ENCODE measurements at places on chromosomes 6 and 20.

DNA sequence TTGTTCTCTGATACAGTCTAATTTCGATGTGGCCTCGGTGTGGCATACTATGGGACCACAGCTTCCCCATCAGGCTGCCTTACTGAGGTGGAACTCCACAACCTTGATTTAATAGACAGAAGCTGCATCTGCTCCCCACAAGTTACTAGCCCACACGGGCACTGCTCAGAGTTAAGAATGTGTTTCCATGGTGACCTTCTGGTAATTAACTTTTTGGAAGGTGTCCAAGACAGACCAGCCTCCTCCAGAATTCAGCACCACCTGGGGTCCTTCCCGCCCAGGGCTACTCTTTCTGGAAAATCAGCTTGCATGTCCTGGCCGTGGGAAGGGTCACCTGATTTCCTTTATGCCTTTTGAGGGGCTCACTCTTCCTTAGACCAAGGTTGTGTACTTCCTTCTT lies 48.7 kb upstream of the CDH4 start:
- no peak for DNase-seq

DNA sequence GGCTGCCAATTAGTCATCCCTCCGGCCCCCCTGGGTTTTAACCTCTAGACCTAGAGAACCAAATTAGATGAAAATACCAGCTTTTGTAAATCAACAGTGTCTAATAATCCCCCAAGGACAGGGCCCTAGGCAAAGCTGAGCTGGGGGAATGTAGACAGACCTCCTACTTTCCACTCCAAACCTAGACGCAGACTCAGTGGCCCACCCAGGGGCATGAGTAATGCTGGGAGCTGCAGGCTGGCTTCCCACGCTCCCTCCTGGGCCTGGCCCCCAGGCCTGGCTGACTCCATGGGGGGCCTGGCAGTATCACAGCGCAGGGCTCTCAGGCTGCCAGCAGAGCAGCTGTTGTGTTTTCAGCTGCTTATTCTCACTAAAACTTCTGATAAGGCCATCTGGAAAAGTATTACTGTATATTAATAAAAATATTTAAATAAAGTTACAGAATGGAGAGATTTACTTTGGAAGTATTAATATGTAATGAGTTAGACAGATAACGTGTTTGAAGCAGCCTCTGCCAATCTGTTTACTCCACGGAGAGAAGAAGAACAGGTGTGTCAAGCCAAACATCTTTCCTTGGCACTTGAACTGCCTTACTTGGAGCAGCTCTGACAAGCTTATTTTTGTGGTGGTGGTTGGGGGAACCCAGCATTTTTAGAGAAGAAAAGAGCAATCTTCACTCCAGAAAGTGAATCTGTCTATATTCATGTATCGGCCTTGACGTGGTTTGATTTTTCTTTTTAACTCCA lies 144.0 kb upstream of the AGPAT4 start:
- DNase-seq: no peak

DNA sequence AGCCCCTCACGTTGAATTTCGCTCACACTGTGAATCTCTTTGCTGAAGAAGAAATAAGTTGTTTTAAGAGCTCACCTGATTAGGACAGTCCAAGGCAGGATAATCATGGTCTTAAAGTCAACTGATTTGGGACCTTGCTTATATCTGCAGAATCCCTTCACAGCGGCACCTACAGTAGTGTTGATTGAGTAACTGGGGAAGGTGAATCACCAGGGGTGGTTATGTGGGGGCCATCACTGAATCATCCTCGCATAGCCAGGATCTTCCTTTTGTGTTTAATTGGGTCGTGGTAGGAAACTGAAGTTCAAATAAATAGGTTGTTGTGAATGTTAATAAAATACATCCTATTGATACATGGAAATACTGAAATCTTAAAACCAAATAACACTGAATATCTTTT lies 20.2 kb upstream of the MICA start:
- DNase-seq: no peak

DNA sequence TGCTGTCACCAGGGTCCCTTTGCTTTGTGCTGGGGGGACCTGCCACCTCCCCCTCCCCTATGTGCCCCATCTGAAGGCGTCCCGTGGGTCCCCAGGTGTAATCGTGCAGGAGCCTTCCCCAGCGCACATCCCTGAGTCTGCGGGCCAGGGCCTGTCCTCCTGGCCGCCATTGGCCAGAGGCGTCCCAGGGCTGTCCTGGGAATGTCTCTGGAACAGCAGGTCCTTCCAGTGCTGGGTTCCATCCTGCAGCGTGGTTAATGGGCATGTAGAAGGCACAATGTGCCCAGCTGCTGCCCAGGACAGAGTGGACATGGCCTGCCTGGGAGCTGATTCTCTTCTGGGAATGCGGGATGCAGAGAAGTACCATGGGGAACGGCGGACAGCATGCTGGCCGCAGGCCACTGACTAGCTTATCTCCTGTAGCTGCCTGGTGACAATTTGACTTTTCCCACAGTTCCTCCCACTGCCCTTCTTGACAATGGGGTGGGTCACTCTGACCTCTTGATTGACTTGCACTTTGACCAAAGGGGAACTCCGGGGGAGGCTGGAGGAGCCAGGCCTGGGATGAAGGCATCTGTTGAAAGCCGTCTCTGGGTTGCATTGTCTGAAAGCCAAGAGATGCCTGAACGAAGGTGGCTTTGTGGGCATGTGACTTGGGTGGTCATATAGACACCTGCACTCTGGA lies 64.0 kb downstream of the CTCFL start:
- DNase-seq: no peak

DNA sequence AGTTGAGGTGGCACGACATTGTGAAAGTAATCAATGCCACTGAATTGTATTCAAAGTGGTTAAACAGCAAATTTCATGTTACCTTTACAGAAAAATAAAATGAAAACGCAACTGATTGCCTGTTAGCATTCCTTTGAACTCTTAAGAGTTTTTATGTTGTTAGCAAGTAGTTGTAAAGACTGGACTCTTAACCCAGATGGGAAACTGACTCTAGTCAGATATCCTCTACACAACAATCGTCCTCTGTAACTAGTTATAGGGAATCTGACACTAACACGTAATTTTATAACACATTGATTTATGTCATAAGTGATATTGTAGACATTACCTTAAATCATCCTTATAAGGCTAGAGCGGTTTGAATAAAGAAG lies 3.0 kb upstream of the FBXO9 start:
- DNase-seq: no peak

- DNase-seq: no peak
These were observed 268.9 kb downstream of the CDH4 start for GRCh38 chr20:61520893-61521460.

DNA sequence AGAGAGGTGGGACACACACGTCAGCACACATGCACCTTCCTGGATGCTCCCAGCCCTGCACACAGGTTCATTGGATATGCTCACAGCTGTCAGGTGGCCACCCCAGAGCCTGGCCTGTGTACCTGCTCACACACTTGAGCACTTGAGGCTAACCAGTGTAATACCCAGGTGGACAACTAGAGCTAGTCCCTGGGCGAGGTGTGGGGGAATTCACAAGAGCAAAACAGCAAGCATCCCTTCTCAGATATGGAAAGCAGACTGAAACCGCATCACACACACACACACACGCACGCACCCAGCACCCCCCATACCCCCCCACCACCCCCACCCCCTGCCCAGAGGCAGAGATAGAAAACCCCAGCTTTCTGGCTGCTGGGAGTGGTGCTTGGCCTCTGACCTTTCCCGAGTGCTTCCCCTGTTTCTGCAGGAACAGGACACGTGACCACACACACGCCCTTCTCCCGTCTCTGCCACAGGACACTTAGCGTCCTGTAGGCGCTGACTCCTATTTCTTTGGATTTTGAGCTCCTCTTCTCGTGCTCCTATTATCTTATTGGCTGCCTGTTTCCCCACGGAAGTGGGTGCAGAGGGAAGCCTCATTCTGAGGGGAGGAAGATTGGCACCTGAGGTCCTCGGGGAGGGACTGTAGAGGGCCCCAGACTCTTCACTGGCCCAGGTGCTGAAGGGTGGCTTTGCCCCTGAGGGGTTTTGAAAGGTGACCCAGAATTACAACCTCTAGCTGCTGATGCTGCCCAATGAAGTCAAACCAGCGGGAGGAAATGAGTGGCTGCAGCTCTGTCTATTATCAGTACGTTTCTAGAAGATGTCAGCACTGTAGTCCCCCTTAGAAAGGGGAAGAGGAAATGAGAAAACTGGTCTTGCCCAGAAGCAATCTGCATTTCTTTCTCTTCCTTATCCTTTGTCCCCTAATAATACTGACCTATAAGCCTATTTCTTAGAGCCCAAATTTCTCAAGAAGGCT lies 65.8 kb downstream of the SYTL3 start:
- no peak for DNase-seq

DNA sequence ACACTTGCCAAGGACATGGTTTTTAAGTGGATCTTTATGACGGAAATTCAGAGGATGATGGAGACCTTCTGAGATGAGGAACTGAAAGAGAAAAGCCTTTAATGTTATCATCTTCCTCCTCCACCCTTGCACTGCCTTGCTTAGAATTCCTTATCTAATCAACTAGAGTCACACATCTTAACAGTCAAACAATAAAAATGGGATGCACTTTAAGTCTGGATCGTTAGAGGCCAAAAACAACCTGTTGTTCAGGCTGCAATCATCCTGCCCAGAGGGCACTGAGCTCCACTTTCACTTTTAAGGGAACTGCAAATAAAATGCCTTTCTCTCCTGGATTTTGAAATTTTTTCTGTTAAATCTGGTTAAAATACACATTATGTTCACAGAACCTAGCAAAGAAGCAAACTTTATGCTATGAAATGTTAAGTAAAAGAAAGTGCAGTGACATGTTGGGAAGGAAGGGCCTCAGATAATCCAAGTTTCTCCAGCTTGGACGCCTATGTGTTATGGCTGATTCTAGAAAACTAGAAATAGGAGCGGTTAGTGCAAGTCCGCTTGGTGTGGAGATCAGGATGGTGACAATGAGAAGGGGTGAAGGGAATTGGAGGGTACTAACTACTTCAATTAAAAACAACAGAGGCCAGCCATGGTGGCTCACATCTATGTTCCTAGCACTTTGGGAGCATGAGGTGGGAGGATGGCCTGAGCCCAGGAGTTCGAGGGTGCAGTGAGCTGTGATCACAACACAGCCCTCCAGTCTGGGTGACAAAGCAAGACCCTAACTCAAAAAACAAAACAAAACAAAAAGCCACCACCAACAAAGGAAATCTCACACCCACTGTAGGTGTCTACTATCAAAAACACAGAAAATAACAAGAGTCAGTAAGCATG lies 66.4 kb upstream of the KIF13A start:
- no peak for DNase-seq

DNA sequence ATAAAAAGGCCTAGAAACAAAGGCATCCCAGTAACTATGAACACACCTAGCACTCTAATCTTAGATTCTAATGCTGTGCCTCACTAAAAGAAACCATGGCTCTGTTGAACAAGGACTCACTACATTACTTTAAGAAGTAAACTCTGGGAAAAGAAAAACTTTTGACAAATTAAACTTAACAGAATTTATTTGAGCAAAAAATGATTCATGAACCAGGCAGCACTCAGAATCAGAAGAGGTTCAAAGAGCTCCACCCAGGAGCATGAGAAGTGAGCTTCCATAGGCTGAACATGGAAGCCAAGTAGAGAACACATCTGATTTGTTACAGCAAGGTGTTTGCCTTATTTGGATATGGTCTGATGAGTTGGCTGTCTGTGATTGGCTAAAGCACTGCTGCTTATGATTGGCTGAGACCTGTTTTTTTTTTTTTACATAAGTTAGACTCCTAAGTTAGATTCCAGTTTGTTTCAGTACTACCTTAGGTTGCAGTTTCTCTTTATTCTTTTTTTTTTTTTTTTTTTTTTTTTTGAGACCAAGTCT lies 343.6 kb upstream of the SASH1 start:
- DNase-seq: no peak

GRCh38 chr6:127205036-127205435 lies 61.6 kb upstream of the RNF146 start:
- DNase-seq: no peak

GRCh38 chr6:33757906-33758305 lies 11.2 kb upstream of the IP6K3 start:
- no peak for DNase-seq

DNA sequence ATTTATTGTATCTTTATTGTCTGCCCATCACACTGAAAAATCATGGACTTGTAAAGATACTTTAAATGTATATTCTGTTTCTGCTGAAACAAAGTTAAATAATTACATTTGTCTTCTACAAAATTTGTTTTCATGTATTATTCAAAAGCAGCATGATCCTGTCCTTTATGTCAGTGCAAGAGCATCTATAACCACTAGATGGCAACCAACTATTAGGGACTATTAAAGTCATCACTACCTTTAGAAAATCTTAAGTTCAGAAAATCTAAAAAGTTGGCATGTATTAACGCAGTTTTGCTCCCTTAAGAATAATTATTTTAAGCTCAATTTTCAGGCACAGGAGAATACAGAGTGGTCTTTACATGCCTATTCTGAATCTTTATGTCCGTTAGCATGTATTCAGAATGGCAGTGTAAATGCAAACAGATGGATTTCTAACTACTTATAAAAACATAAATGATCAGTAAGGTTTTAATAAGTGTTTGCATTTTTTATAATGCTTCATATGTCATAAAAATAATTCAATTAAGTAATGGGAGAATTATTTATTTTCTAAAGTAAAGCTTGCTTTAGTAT lies 17.8 kb downstream of the TMEM30A start:
- DNase-seq: no peak

GRCh38 chr20:40008177-40008576 lies 680.9 kb downstream of the MAFB start:
- no peak for DNase-seq

GRCh38 chr6:25930532-25931410 lies at the start of gene SLC17A2:
SLC17A2 (minus strand) TSS chr6:25930691; CDS start chr6:25925796, 4,895 bp downstream.
- no peak for DNase-seq

- DNase-seq: no peak
These were observed 2.7 kb downstream of the CDC5L start for GRCh38 chr6:44390158-44390683.

DNA sequence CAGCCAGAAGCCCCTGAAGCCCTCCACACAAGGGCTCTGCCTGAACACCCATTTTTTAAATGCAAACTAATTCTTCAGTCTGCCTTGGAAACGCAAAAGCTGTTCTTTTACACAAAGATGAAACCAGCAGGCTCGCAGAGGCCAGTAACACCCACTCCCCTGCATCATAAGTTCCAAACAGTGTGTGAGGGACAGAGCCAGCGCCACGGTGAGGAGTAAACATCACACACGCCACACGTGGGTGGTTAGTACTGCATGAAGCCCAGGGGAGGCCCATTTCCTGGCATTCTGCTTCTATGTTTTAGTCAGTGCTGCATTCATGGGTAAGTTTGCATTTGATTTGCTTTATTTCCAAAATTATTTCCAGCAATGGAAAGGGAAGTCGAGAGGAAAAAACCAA lies 217.7 kb upstream of the RIN2 start:
- DNase-seq: no peak
